ENCODE measurements at places on chromosomes 11 and 22.

DNA sequence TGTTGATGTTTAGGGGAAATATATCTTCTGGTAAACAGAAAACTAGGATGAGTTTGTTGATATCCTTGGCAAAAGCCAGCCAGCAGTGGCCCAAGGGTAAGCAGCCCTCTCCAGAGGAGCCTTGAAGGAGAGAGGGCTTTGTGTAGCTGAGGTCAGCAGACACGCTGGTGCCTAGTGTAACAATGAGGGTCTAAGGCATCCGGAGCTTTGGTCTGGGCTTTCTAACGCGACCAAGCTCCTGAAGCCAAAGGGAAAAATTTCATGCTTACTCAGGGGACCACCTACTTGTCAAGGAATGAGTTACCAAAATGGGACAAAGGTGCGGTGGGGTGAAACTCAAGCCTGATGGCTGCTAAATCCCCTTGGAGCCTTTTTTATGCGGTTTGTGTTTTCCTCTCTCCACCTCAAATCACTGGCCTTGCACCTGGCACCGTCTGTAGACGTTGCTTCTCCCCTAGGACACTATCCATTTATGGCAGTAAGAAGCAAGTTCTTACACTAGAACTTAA, 134.9 kb downstream of the DBX1 start:
- no peak for DNase-seq

- DNase-seq, result no peak
These were observed 218.5 kb downstream of the AASDHPPT start for GRCh38 chr11:106295974-106296373.

- DNase-seq, result no peak
These were observed 359.5 kb downstream of the INSC start for GRCh38 chr11:15473954-15474837.

GRCh38 chr11:71998649-71999310, at the start of gene IL18BP:
TSS of gene IL18BP (plus strand) at chr11:71998909. CDS start at chr11:71999985, 1,076 bp downstream.
- DNase-seq, result no peak

GRCh38 chr11:27444801-27445215, 27.8 kb downstream of the LGR4 start:
- no peak for DNase-seq

Measured in forelimb muscle (tissue), 1 donor.